ENCODE measurements at places on chromosomes 12 and 14. TPM values are rescaled to one million over a fixed set of nuclear protein-coding genes. Genes with fewer than 3 reads are reported as not detected.

Gene ARID4A
- polyA plus RNA-seq, result 9.4 TPM

Gene TSPAN9
- polyA plus RNA-seq, result 0.56 TPM

Gene NOXRED1
- polyA plus RNA-seq, result 0.61 TPM

Gene TAMALIN
- 448 TPM for polyA plus RNA-seq

Gene BDKRB1
- polyA plus RNA-seq, result not detected

Gene ASCL1
- not detected for polyA plus RNA-seq

Gene MYH7
- polyA plus RNA-seq, result not detected

Gene DHRS2
- not detected for polyA plus RNA-seq

Gene STXBP6
- not detected for polyA plus RNA-seq

Data from B cell (primary cell).